Stimulated activated CD4-positive, alpha-beta T cell treated with anti-CD3 and anti-CD28 coated beads, Interleukin-1b, Interleukin-23, amount 100 ng/mL, for 1 hour (primary cell): ENCODE measurements at places on chromosomes 4 and X.
A peak's percentile ranks its signal among the peaks of the same experiment; 100 is the strongest.

- no peak for DNase-seq
These were observed 41.3 kb downstream of the MAGEB17 start for GRCh38 chrX:16208601-16209000.

- no peak for DNase-seq
These were observed 232.3 kb downstream of the PABPC4L start for GRCh38 chr4:133969202-133969848.

DNA sequence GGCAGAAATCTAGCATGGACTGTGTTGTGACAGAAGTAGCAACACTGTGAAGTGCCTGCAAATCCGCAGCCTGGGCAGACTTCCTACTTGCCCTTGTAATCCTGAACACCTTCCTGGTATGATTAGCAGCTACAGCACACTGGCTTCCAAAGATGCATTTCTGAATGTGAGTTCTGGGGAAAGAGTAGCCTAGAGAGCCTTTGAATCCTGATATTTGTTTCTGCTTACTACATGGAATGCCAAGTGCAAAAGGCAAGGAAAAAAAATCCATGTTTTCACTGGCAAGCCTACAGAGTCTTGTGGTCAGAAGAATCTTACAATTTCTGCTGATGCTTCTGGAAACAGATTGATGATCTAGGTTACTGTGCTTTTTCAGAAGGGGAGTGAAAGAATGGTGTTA is 223.7 kb downstream of the COL25A1 start:
- DNase-seq, result no peak

DNA sequence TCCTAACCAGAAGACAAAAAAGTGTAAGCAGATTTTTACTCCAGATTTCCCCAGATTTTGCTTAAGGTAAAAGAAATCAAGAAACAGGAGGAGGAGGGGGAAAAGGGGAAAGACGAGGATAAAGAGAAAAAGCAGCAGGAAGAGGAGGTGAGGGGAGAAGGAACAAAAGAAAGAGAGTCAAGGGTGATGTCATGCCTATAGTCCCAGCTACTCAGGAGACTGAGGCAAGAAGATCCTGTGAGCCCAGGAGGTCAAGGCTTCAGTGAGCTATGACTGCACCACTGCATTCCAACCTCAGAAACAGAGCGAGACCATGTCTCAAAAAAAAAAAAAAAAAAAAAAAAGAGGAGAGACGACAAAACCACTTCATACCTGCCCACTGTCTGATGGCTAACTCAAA is 12.0 kb upstream of the PKD2 start:
- no peak for DNase-seq

GRCh38 chrX:129655547-129656249 is 942 bp upstream of the APLN start:
- DNase-seq, result no peak

GRCh38 chrX:145631461-145631951 is 186.1 kb upstream of the SLITRK2 start:
- DNase-seq, result no peak

GRCh38 chrX:51395810-51396728 is 63.4 kb downstream of the NUDT10 start:
- DNase-seq, result peak; percentile 13

DNA sequence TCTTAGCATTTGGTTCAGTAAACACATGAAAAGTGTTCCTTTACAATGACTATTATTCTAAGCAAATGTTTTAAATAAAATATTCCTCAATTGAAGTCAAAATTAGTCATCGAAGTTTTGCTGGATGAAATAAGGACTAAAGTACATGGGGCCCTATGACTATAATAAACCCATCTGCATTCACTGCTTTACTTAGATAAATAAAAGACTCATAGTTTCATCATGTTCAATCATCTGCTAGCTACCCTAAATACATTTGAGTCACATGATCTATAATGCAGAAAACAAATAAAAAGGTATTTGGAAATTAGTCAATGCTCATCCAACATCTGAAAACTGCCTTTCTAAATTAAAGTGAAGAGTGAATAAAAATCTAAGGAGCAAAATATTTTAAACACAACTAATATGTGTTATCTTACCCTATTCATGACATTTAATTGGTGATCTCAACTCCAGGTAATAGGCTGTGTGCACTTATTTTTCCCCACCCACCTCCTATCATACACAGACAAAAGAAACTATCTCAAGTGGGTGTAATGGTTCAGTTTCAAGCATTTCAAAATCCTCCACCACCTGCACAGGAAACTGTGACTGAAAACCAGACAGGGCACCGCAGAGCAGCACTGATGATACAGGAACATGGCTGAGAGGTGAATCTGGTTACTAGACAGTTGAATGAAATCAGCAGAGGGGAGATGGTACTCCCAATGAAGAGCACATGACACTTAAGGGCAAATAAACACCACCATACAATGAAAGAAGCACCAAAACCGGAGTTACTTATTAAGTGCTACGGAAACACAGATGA is 78.6 kb downstream of the CAMK2D start:
- DNase-seq, result peak; percentile 36

DNA sequence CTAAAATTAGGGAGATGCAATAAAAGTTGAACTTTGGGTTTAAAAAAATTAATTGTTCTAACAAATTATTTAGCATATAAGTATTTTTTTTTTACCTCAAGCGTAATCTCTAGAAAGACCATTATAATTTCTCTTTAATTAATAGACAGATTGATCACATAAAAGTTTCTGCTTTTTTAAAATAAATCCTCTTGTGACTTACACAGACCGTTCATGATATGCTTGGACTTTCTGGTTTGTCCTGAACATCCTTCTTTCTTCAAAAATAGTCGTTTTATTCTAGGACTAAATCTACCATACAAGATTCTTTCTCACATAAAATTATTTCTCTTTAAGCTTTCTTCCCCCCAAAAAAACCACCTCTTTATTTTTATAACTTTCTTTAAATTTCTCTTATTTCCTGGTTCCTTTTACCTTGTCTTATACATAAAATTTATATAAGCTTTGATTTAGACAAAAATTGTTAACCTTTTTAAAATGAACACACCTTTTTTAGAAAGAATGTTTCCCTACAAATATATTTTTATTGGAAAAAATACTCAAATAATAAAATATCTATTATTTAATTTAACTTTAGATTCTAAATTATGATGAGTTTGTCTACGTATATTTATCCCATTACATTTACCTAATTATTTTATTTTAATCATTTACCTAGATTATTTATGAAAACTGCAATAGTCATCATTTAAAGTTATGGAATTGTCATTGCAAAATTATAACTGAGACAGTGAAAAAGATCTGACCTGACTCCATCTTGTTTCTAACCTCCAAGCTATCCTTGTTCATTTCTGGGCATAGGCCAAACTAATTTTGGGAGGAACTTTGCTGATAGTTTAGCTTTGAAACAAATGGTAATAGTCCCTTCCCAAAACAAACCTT is 37.6 kb downstream of the PGRMC2 start:
- no peak for DNase-seq

GRCh38 chrX:51837921-51838320 is 55.5 kb upstream of the MAGED1 start:
- DNase-seq, result no peak

- DNase-seq, result no peak
These were observed 57.9 kb downstream of the CFAP299 start for GRCh38 chr4:80393246-80393969.

GRCh38 chr4:98652996-98653395 is 5.4 kb downstream of the TSPAN5 start:
- DNase-seq, result no peak

- DNase-seq, result no peak
These were observed 131.8 kb downstream of the GLRA3 start for GRCh38 chr4:174697202-174697601.

DNA sequence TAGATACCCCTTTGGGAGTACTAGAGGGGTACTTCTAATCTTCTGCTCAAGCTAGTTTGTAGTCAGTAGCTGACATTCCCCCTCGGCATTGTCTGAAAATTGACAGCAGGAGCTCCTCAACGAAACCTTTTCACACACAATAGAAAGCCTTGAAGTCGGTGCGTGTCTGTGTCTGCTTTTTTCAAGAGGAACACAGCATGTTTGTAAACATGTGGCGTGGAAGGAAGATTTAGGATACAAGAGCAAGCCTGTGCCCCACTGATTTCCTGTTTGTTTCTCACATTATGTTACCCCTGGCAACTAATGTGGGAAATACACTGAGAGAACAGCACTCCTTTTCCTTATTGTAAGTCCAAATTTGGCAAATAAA is 252.6 kb downstream of the ANKRD50 start:
- DNase-seq, result no peak

GRCh38 chr4:35548921-35549320 is 695.4 kb downstream of the ARAP2 start:
- DNase-seq, result no peak

DNA sequence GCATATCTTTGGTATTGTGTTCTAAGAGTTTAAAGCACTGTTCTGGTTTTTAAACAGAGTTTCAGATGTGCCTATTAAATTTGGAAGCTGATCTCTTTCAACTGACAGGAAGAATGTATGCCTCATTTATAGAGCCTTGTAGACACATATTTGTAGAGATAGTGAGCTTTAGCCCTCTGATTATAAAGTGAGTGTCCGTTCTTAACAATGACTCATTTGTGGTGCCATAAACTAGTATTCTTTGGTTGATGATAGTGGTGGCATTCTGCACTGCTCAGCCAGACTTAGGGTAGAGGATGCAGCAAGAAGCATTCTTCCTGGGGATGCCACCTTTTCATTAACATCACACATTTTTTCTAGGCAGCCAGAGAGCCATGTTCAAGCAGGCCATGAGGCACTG is 121.7 kb downstream of the TLL1 start:
- no peak for DNase-seq

DNA sequence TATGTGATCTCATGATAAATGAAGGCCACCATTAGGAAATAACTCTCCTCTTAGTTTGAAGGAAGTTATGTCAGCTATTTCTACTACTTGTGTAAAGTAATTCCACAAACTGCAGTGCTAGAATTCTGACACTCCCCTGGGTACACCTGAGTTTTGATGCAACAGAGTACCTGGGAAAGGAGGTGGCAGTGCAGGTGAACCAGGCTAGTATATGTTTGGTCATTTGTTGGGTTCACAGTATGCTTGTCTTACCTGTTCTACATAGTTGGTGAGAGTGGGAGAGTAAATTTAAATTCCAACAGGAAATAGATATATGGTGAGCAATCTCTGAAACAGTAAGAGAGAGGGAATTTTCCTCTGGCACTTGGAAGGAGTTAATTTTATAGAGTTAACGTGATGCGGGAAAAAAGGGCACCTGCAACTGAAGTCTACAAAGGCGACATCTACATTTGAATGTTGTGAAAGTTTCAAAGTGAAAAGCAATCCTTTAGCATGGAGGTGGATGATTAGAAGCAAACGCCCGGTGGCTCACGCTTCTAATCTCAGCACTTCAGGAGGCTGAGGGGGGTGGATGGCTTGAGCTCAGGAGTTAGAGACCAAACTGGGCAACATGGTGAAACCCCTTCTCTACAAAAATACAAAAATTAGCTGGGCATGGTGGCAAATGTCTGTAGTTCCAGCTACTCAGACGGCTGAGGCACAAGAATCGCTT is 8.3 kb upstream of the SLC10A6 start:
- DNase-seq, result no peak

- no peak for DNase-seq
These were observed 412.5 kb downstream of the ADAM29 start for GRCh38 chr4:175330652-175331051.

GRCh38 chrX:155643240-155643639 is 30.5 kb upstream of the TMLHE start:
- no peak for DNase-seq

DNA sequence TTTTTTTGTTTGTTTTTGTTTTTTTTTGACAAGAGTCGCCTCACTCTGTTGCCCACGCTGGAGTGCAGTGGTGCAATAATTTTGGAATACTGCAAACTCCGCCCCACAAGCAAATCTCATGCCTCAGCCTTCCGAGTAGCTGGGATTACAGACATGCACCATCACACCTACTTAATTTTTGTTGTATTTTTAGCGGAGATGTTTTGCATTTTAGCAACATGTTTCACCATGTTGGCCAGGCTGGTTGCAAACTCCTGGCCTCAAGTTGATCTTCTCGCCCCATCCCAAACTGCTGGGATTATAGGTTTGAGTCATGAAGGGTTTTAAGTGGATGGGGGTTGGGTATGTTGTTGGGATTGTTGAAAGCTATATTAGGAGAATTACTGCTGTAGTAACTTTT is 270.9 kb upstream of the LCORL start:
- DNase-seq, result no peak

DNA sequence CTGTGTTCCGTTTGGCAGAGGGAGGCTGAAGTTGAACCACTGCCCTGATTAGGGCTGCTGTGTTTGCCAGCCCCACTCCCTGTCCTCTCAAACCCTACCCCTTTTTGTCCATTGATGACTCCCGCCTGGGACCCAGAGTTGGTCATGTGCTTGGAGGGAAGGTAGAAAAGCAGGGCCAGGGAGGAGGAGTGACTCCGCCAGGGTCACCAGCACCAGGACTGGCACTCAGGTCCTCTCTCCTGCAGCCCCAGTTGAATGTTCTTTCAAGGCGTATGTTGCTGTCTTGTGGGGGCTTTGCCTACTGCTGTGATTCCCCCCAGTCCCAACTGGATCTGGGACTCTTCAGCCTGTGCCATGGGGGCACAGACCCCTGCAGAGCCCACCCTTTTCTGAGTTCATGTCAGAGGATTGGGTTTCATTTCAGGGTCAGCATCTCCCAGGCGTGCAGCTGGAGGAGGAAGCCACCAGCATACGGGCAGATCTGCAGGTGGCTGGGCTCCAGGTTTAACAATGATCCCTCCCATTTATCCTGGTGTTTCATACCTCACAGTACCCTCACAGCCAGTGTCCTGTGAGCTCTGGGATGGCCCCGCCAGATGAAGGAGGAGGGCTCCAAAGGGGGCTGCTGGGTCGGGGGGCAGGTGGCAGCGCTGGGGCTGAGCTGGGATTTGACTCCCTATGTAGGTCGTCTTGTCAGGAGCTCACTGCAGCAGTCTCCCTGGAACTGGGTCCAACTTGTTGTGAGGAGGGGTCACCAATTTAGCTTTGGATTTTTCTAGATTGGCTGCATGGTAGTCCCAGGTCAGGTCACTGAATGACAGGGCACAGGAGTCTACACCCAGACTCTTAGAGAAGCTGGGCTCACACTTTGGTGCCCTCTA is 55.7 kb downstream of the MSX1 start:
- DNase-seq, result no peak

DNA sequence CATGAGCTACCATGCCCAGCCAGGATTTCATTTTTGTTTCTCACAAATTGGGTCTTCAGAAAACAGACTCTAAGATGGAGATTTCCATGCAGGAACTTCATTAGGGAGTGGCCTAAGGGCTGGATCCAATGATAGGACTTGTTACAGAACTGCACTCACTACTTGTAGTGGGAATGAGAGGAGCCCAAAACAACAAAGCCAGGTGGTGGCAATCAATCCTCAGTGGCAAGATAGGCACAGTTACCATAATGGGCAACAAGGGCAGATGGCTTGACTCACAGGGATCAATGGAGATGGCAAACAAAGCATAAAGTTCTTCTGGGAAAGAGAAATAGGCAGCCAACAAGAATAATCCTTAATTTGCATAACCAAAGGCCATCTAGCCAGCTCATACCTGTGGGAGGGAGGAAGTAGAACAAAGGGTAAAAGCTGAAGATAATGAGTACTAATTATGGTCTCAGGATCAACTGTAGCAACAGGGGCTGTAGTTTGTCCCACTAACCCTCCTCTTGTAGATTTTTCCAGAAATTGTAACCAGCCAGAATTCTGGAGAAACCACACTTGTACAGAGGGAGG is 72.8 kb upstream of the MAPK10 start:
- DNase-seq, result no peak

GRCh38 chr4:85515701-85516100 is 40.8 kb downstream of the ARHGAP24 start:
- DNase-seq, result no peak

GRCh38 chr4:165335163-165335703 is 7.8 kb downstream of the MSMO1 start:
- no peak for DNase-seq

- DNase-seq, result no peak
These were observed 138.5 kb downstream of the ARX start for GRCh38 chrX:24877288-24877664.
